WTC11 (cell line): ENCODE measurements at places on chromosomes 3 and 15.

GRCh38 chr15:96342406-96343112 lies 12.1 kb downstream of the NR2F2 start:
- H3K36me3 ChIP-seq, result no peaks in the 10 kb centered on the region
- peaks cover 32% of the 10 kb centered on the region for H3K27me3 ChIP-seq
- H3K27ac ChIP-seq, result no peak overlapping the region
- H3K4me3 ChIP-seq, result peak overlapping the region; percentile 81
- H3K4me1 ChIP-seq, result peaks cover 87% of the 10 kb centered on the region

GRCh38 chr15:57582090-57582489 lies 9.6 kb upstream of the MYZAP start:
- H3K27ac ChIP-seq, result no peak overlapping the region
- no peaks in the 10 kb centered on the region for H3K4me1 ChIP-seq
- H3K36me3 ChIP-seq, result no peaks in the 10 kb centered on the region; the same call in 1 of the 2 replicates
- no peak for DNase-seq
- H3K4me3 ChIP-seq, result no peak overlapping the region

DNA sequence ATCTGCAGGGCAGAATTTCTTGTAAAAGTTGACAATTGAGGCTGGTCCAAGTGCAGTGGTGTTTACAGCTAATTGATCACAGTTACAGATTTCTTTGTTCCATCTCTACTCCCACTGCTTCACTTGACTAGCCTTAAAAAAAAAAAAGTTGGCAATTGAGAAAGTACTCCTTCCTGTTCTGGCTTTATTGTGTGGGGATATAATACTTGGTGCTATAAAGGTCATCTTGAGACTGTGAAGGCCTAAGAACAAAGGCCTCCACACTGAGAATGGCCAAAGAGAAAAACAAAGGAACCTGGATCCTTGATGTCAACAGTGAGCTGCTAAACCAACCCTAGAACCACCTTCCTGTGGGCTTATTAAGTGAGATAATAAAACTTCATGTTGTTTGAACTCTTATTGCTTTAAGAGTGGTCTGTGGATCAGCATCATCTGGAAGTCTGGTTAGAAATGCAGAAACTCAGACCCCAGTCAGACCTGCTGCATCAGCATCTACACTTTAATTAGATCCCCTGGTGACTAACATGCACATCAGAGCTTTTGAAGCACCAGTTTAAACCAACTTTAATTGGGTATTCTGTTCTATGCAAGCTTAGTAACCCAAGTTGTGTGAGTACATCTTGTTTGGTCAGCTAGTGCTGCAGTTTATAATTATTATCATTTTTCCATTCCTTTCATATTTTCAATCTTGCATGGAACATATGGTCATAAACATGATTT lies 55.2 kb downstream of the TMOD3 start:
- no peak overlapping the region for H3K4me3 ChIP-seq
- no peak for DNase-seq
- H3K36me3 ChIP-seq, result peaks cover 24% of the 10 kb centered on the region
- H3K27ac ChIP-seq, result no peak overlapping the region
- H3K4me1 ChIP-seq, result no peaks in the 10 kb centered on the region

- peaks cover 24% of the 10 kb centered on the region for H3K4me1 ChIP-seq
- no peak for DNase-seq
- no peaks in the 10 kb centered on the region; the same call in 1 of the 2 replicates for H3K27me3 ChIP-seq
- no peaks in the 10 kb centered on the region for H3K36me3 ChIP-seq
Measured at GRCh38 chr15:38551720-38552648, 12.6 kb downstream of the RASGRP1 start.
